ENCODE measurements at places on chromosomes 7 and 10.

DNA sequence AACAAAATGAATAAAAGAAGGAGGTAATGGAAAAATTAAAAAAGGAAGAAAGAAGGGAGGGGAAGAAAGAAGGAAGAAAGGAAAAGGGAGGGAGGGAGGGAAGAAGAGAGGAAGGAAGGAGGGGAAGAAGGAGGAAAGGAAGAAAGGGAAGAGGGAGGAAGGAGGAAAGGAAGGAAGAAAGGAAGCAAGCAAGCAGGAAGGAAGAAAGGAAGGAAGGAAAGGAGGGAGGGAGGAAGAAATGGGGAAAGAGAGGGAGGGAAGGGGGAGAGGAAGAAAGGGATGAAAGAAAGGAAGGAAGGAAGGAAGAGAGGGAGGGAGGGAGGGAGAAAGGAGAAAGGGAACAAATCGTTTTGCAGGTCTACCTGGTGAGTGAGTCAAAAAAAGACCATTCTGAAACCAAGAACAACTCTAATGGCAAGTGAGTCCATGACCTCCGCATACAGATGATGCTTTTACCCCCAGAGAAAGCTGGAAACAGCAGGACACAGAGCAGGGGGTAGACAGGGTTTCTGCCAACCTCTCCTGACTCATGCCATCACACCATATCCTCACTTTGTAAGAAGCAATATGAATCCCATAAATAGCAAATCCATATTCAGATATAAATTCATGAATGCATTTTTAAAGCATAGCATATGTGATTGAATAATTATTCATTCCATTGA lies 1112.9 kb upstream of the AUTS2 start:
- DNase-seq, result no peak

DNA sequence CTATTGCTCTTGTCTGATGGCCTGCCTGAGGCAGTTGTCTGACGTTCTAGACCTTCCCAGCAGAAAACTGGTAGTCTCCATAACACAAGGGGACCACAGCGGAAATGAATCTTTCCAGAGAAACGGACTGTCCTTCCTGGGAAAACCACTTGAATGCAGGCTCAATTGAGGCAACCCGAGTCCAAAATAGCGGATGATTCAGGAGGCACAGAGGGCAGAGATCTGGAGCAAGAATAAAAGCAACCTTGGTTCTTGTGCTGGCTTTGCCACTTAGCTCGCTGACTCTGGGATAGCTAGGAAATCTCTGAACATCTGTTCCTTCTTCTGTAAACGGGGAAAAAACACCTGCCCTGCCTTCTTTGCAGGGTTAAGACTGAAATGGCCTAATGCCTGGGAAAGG lies 178.8 kb downstream of the NEURL1 start:
- DNase-seq, result no peak

- no peak for DNase-seq
These were observed 429.2 kb downstream of the SORCS3 start for GRCh38 chr10:105070249-105070648.

DNA sequence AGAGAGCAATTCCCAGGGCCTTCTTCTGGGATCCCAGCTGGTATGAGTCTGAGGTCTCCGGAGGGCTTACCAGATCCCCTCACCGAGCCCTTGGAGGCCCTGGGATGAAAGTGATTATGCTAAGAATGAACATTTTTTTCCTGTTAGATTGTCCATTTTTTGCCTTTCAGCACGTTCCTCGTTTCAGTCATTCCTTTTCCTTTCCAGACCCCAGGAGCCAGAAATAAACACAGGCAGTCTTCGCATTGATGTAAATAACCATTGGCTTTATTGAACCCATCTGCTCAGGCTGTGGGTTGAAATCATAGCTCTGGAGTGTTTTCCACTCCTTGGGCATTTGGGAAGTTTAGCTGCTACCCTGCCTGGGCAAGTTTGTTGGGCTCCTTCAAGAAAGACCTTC lies 320.9 kb upstream of the AUTS2 start:
- no peak for DNase-seq

GRCh38 chr10:109593682-109594081 lies 329.6 kb downstream of the XPNPEP1 start:
- DNase-seq, result no peak

GRCh38 chr7:151310578-151310977 lies 31.0 kb upstream of the NUB1 start:
- DNase-seq, result peak; percentile 58
